Stimulated activated CD8-positive, alpha-beta memory T cell treated with anti-CD3 and anti-CD28 coated beads, Interleukin-15, amount 100 ng/mL, for 24 hours (primary cell): ENCODE measurements at places on chromosomes 7 and 10.

GRCh38 chr10:69119896-69120295 lies 4.1 kb upstream of the VPS26A start:
- no peak for DNase-seq

DNA sequence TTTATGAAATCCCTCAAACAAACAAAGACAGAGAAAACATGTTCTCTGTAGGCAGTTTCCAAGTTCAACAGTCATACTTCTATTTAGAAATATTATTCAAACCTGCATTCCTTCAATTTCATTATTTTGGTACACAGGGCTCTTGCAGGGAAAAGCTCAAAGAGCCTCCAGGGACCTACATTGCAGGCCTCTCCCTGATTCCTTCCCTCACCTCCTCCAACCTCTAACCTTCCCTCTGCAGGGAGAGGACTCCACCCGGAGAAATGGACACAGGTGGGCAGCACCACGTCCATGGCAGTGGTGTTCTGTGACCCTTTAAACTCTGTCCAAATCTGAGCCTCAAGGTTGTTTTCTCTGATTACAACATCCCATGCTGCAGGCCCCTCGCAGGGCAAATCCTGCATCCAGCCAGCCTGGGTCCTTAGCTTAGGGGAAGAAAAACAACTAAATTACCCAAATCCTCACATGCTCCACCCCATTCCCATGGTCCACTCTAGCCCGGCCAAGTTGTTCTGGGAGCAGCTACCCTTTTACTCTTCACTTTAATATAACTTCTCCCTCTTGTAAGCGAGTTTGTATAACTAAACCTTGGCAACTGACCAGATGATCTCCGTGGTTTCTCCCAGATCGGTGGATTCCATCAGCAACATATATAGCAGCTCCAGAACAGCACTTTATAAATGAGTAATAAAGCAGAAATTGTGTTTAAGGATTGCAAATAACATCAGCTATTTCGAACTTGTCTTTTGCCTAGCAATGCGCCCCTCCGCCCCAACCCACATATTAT lies 129.8 kb downstream of the CUBN start:
- DNase-seq: no peak

GRCh38 chr7:95209276-95209675 lies 115.1 kb downstream of the PON1 start:
- DNase-seq: no peak

GRCh38 chr7:6647080-6647479 lies 10.0 kb downstream of the ZNF316 start:
- DNase-seq: no peak

GRCh38 chr7:108059526-108059925 lies 56.6 kb upstream of the LAMB1 start:
- DNase-seq: no peak

- DNase-seq: no peak
These were observed 20.7 kb downstream of the TOMM7 start for GRCh38 chr7:22801912-22802311.

DNA sequence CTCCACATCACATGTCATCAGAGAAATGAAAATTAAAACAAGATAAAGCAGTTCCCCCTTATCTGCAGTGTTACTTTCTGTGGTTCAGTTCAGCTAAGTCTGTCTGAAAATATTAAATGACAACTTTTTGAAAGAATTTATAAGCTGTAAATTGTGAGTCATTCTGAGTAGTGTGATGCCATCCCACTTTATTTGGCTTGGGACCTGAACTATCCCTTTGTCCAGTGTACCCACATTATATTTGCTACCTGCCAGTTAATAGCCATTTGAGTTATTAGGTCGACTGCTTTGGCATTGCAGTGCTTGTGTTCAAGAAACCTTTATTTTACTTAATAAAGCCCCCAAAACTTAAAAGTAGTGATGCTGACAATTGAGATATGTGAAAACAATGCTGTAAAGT lies 804.2 kb downstream of the ANKRD7 start:
- no peak for DNase-seq

- DNase-seq: no peak
These were observed 52.9 kb downstream of the ZNF22 start for GRCh38 chr10:45053569-45054100.

DNA sequence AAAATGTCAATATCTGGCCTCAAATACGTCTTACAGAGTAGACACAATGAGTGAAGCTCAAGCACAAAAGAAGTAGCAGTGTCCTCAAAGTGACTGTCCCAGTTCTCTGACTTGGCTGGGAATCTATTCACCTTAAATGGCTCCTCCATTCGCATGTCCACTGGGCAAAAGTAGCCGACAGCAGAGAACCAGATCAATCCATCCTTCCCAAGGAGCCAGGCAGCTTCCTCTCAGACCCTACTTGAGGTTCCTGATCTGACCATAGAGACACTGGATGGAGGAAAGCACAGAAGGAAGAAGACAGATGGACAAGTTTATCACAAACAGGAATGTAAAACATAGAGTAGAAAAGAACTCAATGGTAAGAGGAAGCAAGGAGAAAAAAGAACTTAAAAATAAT lies 53.5 kb downstream of the CDK6 start:
- no peak for DNase-seq

GRCh38 chr10:70114902-70115301 lies 17.7 kb downstream of the AIFM2 start:
- no peak for DNase-seq

- DNase-seq: no peak
These were observed 13.9 kb downstream of the CPA5 start for GRCh38 chr7:130358471-130358870.

- no peak for DNase-seq
These were observed 74.2 kb upstream of the ANLN start for GRCh38 chr7:36315309-36315944.

DNA sequence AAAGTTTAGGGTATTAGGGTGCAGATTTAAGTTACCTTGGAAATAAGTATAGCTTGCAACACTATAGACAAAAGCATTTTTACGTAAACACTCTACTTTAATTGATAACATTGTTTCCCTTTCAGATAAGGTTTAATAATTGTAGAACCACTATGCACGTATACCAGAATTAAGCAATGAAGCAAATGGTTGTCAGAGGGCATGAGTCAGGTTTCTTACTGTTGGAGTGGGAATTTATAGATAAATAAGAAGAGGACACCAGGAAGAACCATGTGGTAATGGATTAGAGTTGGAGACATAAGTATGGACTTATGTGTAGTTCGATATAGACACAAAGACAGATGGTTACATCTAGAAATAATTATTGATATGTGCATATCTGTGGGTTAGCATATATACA lies 355.6 kb downstream of the ETV1 start:
- no peak for DNase-seq

- no peak for DNase-seq
These were observed 675.4 kb upstream of the FOXK1 start for GRCh38 chr7:4006687-4007086.

GRCh38 chr10:84510121-84510520 lies 181.7 kb downstream of the CCSER2 start:
- DNase-seq: no peak

DNA sequence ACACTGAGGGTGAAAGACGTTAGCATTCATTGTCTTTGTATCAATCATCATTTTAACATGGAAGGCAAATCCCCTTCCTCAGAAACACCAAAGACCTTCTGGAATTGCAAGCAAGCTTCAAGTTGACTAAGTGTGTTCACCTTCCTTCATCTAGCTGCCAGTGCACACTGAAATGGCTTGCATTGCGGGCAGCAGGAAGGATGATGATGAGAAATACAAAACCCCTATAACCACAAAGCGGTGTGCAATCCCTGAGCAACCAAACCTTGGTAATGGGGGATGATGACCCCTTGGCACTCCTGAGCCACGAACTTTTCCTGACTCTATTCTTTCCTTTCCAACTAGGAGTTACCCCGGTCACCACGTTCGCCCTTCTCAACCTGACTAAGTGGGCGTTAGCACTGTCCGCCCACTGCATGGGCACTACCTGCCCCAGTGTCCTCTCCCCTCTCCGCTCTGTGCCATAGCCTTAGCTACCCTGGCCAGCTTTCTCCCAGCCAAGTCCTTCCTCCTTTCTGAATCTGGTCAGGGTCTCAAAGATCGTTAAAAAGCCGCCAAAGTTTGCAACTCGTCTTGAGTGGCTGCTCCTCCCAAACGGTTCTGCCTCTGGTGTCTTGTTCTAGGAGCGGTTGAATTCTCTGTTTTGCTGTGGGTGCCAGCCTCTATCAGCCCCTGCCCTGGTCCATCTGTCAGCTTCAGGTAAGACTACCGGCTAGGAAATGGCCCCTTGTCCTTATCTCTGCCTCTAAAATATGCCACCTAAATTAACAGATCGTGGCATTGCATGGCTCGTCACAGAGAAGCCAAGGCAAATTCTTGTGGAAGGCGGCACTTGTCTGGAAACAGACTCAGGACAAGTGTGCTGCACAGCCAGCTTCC lies 586 bp upstream of the AOC1 start:
- DNase-seq: no peak

- DNase-seq: no peak
These were observed 287.3 kb downstream of the FZD1 start for GRCh38 chr7:91551377-91552175.

- no peak for DNase-seq
These were observed 62.8 kb downstream of the PKD1L1 start for GRCh38 chr7:47885309-47885986.

- no peak for DNase-seq
These were observed 75.2 kb downstream of the PARD3 start for GRCh38 chr10:34739915-34740314.

DNA sequence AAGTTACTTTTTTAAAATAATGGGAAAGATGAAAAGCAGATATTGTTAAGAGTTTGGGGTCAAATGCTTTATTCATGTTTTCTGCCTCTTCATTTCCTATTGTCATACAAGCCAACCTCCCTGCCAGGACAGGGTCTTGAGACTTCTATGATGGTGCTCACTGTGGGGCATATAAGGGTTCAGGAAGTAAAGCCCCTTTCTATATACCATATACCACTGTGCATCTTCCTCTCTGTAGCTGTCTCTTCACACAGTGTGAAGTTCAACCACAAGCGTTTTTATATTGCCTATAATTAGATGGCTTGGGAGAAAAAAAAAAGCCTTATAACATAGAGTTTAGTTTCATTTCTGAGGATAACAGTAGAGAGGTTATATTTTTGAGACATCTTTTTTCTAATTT lies 389.8 kb upstream of the SORCS1 start:
- no peak for DNase-seq

DNA sequence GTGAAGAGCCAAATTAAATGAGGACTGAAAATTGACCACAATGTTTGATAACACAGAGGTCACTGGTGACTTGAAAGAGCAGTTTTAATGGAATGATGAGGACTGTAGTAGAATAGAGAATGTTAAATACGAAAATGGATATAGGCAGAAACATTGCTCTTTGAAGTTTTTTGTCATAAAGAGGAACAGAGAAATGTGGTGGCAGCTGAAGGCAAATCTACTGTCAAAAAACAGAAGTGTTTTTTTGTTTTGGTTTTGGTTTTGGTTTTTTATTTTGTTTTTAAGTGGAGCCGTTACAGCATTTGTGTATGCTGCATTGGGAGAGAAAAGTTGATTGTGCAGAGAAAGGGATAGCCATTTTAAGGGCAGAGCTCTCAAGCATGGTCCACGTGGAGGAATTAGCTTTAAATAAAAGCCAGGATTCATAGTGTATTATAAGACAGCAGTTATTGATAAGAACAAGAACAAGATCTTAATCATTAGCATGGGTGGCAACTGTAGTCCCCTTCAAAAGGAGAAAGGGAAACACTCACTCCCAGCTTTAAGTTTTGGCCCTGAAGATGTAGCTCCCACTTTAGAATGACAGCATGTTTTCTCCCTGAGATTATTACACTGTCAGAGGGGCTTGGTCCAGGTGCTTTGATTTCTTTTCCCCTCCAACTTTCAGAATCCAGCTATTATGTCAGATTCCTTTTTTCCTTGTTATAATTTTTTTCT lies 156.7 kb upstream of the BET1 start:
- no peak for DNase-seq

DNA sequence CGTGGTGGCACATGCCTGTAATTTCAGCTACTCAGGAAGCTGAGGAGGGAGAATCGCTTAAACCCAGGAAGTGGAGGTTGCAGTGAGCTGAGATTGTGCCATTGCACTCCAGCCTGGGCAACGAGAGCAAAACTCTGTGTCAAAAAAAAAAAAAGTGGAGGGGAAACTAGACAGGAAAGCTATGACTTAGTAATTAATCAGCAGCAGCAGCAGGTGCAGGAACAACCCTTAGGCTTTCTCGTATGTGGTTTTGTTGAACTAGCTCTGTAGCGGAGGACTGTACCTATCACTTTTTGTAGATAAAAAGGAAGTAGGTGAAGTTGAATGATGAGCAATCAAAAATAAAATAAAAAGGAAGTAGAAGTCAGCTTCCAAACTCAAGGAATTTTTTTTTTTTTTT lies 76.9 kb upstream of the KMT2C start:
- DNase-seq: no peak

GRCh38 chr10:27626890-27627289 lies 118.7 kb downstream of the MKX start:
- DNase-seq: no peak

DNA sequence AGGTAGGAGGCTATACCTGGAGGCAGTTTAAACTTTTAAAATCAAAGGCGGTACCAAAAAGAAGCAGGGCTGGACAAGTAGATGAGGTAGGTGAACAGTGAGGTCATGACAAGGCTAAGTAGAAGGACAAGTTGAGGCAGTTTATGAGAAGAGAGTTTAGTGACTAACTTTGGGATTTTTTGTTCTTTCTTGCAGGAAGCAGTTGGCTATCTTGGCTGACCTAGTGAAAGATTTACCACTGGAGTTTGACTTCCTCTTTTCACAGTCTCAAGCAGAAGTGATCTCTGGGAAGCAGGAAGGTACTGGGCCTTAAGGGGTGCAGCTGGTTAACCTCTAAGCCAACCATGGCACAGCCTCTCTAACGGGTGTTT lies 26.3 kb downstream of the ENTPD7 start:
- DNase-seq: no peak

GRCh38 chr7:72020311-72020710 lies 391.8 kb downstream of the CALN1 start:
- DNase-seq: no peak

DNA sequence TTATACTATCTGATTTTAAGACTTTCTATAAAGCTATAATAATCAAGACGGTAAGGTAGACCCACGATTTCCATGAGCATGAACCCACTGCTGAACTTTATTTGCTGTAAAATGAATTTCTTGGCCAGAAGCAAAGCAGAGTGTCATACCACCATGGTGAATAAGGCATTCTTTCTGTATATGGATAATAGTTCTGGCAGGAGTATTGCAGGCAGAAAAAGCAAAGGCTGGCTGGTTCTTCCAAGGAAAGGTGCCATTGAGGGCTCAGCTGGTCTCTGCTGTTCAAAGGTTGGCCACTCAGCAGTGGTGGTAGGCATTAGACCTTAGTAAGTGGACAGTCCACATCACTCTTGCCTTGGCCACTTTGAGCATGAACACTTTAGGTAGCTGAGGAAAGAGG lies 104.1 kb upstream of the KCNMA1 start:
- DNase-seq: no peak

DNA sequence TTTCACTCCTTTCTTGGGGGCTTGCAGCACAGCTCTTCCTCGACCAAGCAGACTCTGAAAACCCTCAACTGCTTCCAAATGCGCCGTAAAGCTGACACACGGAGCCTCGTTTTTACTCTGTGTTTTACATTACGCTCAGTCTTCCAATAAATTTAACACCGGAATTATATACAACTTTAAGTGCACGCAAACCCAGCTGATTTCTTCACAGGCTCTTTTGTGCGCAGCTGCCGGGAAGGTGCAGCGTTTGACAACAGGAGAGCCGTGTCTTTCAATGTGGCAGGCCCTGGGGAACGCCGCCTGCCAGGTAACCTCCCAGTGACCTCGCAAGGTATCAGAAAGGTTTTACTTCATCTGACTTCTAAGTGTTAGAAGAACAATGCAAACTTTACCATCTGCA lies 35.0 kb downstream of the GFRA1 start:
- DNase-seq: no peak
